T-helper 2 cell (primary cell): ENCODE measurements at places on chromosomes 1 and 21.

- DNase-seq = no peak
Measured at GRCh38 chr1:243645281-243645680, 204.8 kb downstream of the AKT3 start.

DNA sequence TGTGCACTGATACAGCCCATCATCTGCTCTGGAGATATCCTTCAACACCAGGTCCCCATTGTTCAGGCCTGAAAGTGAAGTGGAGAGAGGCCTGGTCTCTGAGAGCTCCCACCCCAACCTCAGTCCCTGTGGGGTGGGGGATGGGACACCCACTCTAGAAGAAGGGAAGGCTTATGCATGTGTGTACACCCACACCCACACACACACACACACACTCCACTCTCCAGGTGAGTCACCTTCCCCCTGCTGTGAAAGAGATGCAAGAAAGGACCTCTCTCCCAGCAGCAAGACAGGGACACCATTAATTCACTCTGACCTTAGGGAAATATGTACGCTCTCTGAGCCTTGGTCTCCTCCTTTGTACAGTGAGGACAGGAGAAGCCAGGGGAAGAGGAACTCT is 5.9 kb downstream of the VSIG8 start:
- no peak for DNase-seq

GRCh38 chr1:207977876-207978275 is 67.0 kb upstream of the CD34 start:
- no peak for DNase-seq

DNA sequence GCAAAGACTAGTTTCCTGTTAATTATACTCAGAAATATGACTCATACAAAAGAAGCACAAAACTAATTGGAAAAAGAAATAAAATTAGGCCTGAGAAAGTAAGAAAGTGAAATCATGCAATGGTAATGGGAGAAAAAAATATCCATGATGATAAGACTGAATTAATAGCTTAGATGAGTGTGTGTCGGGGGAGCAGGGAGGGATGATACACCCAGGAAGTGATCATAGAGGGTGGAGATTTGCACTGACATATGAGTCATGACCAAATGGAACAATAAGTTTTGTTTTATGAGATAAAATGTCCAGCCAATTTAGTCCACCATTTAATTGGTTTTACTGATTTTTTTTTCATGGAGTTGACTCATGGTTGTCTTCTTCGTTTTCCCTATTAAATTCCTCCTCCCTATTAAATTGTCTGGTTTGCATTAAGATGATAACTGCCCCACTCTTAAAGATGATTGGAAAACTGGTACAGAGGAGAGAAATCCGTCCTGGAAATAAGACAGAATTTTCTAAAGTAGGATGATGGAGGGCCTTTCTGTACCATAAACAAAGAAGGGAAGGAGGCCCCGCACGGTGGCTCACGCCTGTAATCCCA is 111.7 kb upstream of the KCNJ6 start:
- no peak for DNase-seq

GRCh38 chr1:10060311-10061100 is 27.7 kb downstream of the UBE4B start:
- DNase-seq = no peak

DNA sequence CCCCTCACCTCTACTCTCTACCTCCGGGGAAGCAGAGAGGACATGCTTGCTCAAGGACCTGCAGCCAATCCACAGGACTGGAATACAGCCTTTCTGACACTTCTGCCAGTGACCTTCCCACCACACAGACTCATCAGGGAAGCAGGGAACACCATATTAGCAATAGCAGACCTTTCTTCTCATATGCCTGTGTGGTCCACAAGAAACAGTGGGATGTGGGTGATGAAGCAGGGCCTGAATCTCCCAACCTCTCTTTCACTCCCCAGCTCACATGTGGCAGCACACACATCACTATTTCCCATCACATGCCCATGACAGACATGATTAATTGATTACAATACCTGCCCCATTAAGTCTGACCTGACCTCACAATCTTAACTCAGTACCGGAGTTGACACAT is 695.1 kb downstream of the MATN1 start:
- no peak for DNase-seq

DNA sequence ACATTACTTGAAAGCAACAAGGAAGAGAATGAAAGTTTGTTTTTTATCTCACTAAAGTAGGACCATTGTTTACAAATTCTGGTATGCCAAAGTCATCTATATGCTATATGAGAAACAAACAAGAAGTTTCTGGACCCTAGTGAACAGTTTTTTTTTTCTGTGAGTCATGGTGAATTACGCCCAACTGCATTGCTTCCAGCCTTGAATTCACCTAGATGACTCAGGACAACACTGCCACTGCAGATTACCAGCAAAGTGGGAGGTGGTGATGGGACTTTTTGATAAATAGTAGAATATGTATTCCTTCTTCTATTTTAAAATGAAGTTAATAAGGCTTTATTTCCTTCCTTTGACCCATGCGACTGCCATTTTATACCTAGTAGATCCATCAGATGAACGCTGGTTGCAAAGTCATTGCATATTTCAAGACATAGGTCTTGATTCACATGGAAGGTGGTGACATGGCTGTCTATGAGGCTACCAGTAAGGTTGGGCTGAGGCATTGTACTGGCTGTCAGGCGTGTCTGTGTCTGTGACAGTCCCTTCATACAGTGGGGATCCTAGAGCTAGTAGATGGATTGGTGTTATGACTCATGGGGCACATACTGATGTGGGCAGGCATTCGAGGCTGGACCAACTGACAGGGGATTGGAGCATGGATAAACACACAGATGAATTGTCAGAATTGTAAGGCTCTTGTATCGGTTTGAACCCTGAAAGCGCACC is 49.1 kb upstream of the APOBEC4 start:
- no peak for DNase-seq

DNA sequence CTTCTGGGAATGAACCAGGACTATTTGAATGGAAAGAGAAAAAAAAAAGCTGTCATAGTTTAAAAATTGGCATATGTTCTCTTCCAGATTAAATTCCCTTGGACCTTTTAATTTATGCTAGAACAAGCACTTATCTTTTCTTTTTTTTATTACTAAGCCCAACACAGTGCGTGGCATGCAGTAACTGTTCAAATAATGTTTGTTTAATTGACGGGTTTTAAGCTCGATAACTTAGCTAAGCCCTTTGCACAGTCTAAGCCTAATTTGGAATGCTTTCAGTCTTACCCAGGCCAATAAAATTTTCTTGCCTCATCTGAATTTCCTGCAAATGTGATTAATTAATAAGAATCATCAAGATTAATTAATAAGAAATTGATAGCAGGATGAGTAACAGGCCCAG is 39.3 kb upstream of the EDEM3 start:
- no peak for DNase-seq

DNA sequence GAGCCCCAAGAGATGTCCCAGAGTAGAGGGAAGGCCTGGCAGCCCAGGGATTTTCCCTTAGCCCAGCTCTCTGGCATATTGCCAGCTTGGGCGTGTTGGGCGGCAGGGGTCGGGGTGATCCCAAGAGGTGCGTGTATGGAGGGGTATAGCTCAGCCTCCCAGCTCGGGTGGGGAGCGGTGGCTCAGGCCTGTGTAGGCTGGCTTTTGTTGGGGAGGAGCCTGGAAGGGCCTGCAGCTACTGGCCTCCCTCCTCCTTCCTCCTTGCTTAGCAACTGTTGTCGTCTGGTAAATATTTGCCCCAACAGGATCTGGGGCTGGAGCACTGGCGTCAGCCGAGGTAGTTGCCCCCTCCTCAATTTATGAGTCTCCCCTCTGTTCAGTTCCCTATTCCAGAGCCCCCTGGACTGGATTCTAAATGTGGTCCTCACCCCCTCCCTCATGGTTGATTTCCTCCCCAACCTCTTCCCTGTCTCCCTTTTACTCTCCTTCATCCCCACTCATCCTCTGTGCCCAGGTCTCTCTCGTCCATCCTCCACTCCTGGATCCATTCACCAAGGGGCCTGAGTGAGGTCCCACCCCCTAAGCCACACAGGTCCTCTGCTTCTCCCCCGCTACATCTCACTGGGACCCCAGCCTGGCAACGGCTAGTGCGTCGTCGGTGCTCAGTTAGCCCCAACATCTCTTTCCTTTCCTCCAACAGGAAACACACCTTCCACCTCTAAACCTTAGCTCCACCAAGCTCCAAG is 10.3 kb upstream of the LMNA start:
- DNase-seq = peak; percentile 71

DNA sequence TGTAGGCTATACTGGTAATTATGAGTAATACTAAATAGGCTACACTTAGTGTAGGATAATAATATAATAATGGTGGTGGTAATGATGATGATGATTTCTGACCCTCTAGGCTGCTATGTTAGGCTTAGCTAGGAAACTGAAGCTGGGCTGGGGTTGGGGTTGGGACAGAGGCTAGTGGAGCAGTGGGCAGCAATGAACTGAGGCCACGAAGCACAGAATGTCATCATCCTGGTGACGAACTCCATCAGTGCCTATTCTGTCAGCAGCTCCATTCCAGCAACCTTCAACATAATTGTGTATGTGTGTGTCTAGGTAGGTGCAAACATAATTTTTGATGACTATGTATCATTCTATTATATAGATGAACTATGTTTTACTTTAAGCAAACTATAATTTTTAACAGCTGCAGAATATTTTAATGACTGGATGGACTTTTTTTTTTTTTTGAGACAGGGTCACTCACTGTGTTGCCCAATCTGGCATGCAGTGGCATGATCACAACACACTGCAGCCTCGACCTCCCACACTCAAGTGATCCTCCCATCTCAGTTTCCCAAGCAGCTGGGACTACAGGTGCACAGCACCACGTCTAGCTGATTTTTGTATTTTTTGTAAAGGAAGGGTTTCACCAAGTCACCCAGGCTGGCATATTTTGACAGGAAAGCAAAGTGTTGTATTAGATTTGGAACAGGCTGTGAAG is 12.9 kb upstream of the CLIC4 start:
- DNase-seq = no peak

- no peak for DNase-seq
Measured at GRCh38 chr1:203381151-203381751, 30.3 kb upstream of the FMOD start.

DNA sequence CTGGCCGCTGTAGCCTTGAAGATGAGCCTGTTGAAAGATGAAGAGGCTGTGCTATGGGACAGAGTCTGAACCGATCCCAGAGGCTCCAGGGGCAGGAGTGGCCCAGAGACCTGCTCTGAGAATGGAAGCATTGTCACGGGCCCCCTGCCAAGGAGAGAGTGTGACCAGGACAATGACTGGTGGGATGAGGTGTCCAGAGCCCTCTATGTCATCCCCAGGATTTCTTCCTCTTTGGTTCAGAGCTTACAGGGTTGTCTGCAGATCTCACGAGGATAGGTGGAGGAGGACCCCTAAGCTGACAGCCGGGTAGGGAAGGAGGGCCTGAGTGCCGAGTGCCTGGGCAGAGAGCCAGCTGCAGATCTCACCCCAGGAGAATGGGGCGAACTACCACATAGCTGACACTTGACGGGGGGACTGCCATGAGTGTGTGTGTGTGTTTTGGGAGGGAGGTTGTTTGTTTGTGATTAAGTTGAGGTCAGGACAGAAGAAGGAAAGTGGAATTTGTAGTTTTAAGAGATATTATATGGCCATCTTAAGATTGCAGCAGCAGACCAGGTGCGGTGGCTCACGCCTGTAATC is 25.4 kb downstream of the PIK3CD start:
- DNase-seq = no peak

DNA sequence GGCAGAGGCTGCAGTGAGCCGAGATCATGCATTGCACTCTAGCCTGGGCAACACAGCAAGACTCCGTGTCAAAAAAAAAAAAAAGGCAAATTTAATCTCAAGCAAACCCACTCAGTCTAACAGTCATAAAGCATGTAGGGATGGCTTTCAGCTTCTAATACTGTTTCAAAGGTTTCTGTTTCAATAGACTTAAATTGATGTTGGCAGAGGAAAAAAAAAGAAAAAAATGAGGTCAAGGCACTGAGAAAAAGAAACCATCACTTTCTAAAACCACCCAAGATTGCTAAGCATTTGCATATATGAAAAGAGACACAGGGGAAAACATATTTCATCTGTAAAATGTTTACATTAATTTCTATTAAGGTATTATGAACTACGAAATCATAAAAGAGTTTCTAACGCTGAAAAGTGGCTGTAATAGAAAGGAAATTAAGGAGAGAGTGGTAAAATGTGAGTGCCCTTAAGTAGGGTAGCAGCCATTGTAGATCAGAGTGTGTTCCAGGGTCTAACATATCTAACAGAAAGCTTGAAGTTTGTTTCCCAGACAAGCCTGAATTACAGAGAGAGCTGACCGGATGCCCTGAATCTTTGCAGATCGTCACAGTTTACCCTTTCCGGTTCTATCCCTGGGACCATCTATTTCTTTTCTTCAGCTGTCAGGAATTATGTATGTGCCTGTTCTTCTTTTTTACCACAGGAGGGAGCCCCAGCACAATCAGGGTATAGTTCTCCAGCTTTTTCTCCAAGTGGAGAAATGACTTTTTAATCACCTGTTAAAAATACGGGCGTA is 70.0 kb downstream of the PLD5 start:
- no peak for DNase-seq

DNA sequence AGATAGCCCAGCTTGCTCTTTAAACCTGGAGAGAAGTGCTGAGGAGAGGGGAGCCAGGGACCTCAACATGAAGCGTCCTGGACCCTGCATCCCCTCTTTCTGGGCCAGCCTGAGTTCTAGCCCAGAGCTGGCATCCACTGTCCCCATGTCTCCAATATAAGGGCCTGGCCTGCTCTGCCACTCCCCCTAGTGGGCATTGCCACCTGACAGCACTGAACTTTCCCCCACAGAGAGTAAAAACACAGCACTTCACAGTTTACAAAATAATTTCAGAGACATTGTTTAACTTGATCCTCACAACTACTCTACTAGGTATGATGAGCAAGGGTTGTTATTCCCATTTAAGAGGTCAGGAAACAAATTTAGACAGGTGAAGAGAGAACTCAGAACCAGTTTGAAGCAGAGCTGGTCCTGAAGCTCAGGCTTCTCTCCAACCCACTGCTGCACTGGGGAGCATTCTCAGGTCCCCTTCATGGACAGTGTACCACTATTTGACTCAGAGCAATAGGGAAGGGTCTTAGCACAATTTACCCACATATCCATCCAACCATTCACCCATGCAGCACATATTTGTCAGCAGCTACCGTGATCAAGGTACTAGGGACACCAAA is 151.2 kb downstream of the DMRTA2 start:
- DNase-seq = no peak

DNA sequence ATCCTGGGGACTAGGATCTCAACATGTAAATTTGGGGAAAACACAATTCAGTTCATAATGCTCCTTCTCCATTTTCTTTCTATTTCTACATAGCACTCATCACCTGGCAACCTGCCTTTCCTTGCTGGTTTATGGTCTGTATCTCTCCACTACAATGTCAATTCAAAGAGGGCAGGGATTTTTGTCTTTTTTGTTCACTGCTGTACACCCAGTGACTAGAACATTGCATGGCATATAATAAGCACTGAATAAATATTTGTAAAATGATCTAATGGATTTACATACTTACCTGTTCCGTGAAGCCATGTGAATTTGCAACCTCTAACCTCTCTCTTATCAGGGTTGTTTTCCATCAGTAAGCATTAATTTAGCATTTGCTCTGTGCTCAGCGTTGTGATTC is 27.4 kb upstream of the TBX15 start:
- no peak for DNase-seq
